ENCODE measurements at places on chromosomes 4 and X. TPM values are rescaled to one million over a fixed set of nuclear protein-coding genes. Genes with fewer than 3 reads are reported as not detected.
A peak's percentile ranks its signal among the peaks of the same experiment; 100 is the strongest.

DNA sequence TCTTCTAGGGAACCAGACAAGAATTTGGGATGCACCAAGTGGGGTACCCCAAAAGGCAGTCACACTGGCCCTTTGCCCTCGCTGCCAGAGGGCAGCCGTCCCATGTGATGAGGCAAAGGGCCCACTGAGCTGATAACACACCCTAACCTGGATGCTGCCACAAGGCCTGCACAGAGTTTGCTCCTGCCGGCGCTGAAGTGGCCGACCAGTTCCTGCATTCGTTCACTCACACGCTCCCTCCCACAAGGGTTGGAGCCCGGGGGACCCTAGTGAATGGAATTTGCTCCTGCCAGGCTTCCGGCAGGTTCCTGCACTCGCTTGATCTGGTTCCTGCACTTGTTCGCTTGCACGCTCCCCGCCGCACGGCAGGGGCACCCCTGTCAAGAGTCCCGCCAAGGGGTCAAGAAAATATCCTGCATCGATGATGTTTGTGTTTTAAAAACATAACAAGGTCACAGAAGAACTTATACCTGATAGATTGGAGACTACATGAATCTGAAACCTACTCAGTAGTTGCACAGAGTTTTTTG is 296.4 kb upstream of the VCX start:
- DNase-seq: no peak

DNA sequence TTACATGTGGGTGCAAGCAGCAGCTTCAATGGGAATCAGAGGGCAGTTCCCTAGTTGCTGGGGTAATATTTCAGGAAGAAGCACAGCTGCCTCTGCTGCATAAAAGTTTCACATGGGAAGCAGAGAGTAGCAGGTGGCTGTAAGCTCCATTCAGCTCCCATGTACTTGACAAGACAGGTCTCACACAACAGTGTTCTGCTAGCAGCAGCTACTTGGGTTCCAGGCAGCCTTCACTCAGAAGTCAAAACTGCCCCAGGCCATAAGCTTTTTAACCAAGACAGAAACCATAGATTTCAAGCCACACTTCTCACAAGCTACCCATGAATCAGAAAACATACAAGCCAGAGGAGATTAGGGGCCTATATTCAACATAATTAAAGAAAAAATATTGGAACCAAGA is 41.4 kb upstream of the SPIN2A start:
- no peak for DNase-seq

GRCh38 chr4:7960790-7961655 is 21.4 kb upstream of the AFAP1 start:
- DNase-seq: peak; percentile 82

Gene HEPH
- total RNA-seq: 31.2 TPM

Gene GLA
- 14.4 TPM for total RNA-seq
